ENCODE measurements at places on chromosomes 7 and 10. TPM values are rescaled to one million over a fixed set of nuclear protein-coding genes. Genes with fewer than 3 reads are reported as not detected.
A peak's percentile ranks its signal among the peaks of the same experiment; 100 is the strongest.

SLC13A4 gene
- 0.36 TPM for total RNA-seq

NPY gene
- not detected for total RNA-seq

NUB1 gene
- 48.9 TPM for total RNA-seq

CLRN3 gene
- not detected for total RNA-seq

DNA sequence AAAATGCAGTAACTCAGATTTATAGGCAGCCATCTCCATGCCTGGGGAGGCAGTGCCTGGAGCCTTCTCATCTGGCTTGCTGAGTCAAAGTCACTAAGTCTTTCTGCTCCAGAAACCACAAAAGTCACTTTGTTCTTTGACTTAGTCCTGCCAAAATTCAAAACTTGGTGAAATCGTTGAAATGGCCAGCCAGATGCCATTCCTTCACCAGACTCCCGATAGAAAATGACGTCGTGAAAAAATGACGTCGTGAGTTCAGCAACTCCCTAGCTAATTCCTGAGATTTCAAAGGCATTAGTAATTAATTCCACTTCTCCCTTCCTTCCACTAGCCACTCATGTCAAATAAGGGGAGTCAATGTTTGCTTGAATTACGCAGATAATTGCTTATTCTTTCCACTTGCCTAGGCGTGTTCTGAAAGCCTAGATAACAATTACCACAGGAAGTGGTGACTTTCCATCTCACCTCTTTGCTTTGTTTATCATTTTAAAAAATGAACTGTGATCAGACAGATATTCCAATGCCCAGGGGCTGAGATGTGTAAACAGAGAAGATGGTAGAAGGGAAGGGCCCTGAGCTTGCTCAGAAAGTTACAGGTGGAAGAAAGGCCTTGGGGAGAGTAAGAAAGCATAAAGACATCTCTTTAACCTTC is 48.5 kb upstream of the OSBPL3 start:
- H3K27ac ChIP-seq, result peak overlapping the region; percentile 87
- H3K4me3 ChIP-seq, result peak overlapping the region; percentile 3
- no peaks in the 10 kb centered on the region for H3K36me3 ChIP-seq
- peaks cover 42% of the 10 kb centered on the region for H3K4me1 ChIP-seq

DNA sequence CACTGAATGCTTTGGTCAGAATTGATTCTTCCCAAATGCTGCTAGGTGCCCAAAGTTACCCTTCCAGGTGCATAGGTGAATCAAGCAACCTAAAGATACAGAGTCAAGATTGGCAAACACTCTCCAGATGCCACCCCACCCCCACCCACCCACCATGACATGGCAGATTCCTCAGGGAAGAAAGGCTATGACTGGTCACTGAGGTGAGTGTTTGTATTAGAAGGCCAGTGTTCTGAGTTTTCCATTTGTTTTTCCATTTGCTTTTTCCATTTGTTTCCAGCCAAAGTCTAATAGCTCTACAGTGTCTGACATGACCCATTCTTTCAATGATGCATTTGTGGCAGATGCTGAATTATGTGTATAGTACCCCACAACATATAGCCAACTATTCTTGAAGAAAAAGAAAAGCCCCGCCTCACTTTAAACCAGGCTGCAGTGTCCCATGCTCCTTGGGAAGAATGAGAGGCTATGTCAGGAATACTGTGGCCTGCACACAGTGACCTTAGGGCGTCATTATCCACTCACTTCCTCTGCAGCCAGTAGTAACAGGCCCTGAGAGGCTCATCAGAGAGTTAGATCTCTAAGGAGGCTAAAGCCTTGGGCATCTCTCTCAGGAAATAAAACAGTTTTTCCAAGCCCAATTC is 16.1 kb upstream of the HIBADH start:
- no peaks in the 10 kb centered on the region for H3K27me3 ChIP-seq
- peaks cover 25% of the 10 kb centered on the region for H3K4me1 ChIP-seq
- peak overlapping the region; percentile 89 for H3K27ac ChIP-seq
- DNase-seq, result no peak
- H3K4me3 ChIP-seq, result no peak overlapping the region

GRCh38 chr7:102287981-102288278 is 1.3 kb downstream of the SH2B2 start:
- peak overlapping the region; percentile 79 for H3K4me3 ChIP-seq
- DNase-seq, result no peak
- peaks cover 2% of the 10 kb centered on the region for H3K27me3 ChIP-seq
- H3K27ac ChIP-seq, result no peak overlapping the region
- H3K36me3 ChIP-seq, result no peaks in the 10 kb centered on the region
- peaks cover 14% of the 10 kb centered on the region for H3K4me1 ChIP-seq

DNA sequence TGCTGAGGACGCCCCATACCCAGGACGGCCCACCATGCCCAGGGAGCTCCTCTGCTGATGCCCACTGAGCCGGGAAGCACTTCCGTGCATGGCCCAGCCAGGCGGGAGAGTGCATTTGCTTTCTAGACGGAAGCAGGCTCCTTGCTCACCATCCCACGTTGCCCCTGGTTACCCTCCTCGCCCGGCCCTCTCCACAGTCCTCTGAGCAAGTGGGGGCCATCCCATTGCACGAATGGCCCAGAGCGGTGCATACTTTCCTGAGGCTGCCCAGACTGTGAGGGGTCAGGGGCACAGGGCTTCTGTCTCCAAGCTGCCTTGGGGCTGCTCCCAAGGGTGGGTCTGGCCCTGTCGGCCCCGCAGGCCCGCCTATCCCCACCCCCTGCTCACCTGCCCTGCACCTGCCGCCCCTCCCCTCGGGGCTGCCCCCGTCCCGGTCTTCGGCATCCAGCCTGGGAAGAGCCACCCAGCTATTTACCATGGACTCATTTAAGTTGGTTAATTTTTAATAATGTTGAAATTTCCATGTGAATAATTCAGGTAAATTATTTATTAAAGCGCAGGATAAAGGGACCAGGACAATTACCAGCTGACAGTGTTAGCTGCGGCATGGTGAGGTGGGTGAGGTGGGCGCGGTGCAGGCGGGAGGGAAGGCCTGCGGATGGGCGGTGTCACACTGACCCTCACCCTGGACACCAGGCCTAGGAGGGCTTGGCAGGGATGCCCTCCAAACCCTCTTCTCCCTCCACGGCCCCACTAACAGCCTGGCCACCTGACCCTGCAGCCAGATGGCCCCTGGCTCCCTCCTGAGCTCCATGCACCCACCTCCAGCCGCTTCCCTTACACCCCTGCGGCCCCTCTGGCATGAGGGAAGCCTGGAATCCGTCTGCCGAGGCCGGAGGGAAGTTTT is 104.4 kb downstream of the MICALL2 start:
- no peaks in the 10 kb centered on the region for H3K4me1 ChIP-seq
- no peak overlapping the region for H3K27ac ChIP-seq
- H3K36me3 ChIP-seq, result no peaks in the 10 kb centered on the region
- no peaks in the 10 kb centered on the region for H3K27me3 ChIP-seq
- DNase-seq, result peak; percentile 58
- no peak overlapping the region for H3K4me3 ChIP-seq

GRCh38 chr10:129029851-129030602 is 437.0 kb upstream of the MGMT start:
- no peaks in the 10 kb centered on the region for H3K4me1 ChIP-seq
- no peak overlapping the region for H3K4me3 ChIP-seq
- no peaks in the 10 kb centered on the region for H3K36me3 ChIP-seq
- H3K27me3 ChIP-seq, result peaks cover 21% of the 10 kb centered on the region

DNA sequence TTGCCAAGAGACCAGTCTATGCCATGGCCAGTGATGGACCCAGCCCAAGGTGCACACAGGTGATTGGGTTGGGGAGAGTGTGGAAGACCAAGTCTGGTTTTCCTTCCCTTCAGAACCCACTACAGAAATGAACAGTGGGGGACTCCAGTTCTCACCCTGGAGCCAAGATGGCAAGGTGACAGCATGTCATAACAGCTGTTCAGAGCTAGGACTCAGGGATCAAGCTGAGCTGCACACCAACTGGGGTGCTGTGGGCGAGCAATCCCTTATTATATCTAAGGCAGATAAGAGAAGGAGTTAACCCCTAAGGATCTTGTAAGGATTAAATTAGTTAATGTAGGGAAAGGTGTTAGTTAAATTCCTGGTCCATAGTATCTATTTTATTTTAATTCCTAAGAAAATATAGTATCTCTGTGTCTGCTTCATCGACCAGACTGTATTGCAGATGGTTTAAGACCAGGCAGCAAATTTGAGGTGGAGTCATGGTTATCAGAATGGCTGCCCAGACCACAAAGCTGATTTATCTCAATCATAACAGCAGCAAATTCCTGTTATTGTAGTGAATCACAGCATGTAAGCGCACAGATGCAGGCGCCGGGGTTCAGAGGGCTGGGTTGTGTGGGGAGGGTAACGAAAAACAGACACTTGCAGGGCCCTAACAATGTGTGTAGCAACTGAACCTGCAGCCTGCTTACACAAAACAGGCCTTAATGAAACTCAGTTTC is 208.7 kb upstream of the ZNF32 start:
- peaks cover 33% of the 10 kb centered on the region for H3K4me1 ChIP-seq
- no peaks in the 10 kb centered on the region for H3K36me3 ChIP-seq
- H3K27ac ChIP-seq, result peak overlapping the region; percentile 81
- no peak overlapping the region for H3K4me3 ChIP-seq
- peak; percentile 89 for DNase-seq

Data from osteoblast (primary cell).